ENCODE measurements at places on chromosomes 6 and 20.
A peak's percentile ranks its signal among the peaks of the same experiment; 100 is the strongest.

DNA sequence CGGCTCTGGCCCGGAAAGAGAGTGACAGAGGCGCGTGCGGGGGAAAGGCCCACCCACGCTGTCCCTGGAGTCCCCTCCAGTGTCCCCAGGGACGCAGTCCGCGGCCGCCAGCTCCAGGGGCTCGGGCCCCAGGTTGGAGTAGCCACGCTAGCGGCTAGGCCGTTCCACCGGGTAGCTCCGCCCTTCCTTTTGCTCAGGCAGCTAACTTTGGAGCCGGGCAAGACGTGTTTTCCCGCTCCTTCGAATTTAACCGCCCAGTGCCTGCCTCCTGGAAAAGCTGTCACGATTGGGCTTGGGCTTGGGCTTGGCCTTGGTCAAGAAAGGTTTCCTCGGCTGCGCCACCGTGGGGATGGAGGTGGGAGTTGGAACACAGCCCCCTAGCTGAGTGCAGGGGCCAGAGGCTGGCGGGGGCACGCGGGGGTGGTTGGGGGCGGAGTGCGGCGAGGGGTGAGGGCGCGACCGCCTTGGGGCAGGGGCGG lies 4.7 kb downstream of the LINC00237 start:
- no peak for DNase-seq

GRCh38 chr6:121645100-121645745 lies 209.8 kb downstream of the GJA1 start:
- DNase-seq, result no peak

GRCh38 chr6:92339936-92340640 lies 1079.3 kb downstream of the EPHA7 start:
- DNase-seq, result no peak

GRCh38 chr6:118198746-118199145 lies 291.7 kb downstream of the SLC35F1 start:
- peak; percentile 3 for DNase-seq

DNA sequence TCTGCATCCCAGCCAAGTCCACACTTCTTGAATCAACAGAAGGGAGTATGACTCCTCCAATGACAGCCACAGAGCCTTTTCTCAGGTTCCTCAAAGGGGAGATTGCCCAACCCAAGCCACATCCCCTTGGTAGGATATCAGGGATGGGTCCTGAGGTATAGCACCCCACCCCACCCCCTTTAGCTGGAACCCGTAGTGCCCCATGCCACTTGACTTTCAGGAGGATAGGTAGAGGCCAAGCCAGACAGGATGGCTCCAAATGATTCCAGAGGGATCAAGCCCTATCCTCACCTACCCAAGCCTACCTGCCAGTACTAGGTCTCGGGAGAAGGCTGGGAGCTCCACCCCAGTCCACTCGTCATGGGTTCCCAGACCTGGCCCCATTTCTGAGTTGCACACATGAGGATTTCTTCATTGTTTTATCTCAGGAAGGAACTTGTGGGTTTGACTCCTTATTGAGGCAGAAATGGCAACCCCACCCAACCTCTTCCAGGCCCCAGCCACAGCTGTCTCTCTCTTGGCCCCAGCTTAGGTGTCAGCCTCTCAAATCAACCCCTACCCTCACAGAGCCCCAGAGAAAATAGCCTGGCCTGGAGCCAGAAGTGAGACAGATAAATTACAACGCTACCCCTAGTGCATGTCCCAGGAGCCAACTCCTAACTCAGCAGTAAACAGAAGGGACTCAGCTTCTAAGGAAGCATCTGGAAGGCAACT lies 3.6 kb downstream of the CCND3 start:
- DNase-seq, result peak; percentile 83

DNA sequence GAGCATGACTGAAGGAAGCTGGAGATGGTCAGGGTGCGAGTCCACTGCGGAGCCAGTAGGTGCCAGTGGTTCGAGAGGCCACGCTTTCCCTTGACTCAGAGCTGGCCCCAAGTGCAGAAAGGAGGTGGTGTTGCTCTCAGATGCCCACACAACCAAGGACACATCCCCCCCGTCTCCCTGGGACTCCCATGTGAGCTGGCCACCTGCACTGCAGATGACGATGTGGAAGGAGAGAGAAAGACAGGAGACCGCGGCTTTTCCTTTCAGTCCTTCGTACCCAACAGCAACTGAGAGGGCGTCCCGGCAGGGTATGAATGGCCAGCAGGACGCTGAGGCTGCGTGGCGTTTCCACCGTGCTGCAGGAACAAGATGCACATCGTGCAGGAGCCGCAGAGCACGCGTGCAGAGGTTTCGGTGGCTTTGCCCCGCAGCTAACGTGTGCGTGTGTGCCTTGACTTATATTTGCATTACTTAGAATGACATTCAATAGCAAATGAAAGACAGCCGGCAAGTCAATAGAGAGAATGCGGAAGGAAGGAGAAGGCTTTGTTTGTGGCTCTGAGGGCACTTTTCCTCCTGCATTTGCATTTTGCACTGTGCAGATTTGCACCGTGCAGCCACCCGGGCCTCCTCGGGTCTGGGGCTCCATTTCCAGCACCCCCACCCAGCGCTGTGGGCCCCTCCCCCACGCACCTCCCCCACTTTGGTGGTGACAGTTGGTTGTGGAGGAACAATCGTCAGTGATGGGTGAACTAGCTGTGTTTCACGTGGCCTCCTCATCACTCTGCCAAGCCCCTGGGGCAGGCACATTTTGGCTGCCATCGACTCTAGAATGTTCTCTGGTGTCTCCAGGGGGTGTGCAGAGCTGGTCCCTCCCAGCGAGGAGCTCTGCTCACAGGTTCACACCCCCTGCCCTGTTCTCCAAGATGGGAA lies 26.4 kb upstream of the BHLHE23 start:
- no peak for DNase-seq

DNA sequence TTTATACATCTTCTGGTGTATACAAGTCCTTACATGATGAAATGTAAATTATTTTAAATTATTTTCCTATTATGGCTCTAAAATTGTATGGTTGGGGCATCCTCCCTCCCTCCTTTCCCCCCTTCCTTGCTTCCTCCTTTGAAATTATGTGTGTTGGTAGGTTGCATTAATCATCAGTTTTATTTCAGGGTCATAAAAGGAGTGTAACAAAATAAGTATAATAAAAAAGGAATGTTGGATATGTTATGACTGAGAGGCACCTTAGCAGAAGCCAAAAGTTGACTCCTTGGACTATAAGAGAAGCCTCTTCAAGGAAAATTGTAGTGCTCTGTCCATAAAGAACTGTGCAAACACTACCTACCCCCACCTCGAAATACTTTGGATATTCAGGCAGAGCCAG lies 46.6 kb upstream of the PTPRK start:
- DNase-seq, result no peak

DNA sequence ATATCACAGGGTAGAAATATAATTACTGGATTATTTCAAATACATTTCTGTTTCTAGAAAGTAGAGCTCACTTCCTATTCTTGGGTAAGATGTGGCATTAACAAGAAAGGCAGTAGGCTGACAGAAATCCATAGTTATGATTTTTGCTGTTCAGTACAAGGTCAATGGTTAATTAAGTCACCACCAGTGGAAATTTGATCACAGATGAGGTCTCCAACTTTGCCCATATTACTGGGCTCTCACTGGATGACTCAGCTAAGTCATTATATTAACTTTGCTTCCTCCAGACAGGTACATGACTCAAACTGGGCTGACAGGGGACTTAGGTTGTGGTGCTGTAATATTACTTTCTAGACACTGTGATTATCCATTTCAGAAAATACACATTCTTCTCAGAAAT lies 212.4 kb downstream of the GRIK2 start:
- no peak for DNase-seq

GRCh38 chr6:16344756-16345155 lies 106.4 kb downstream of the GMPR start:
- DNase-seq, result peak; percentile 87

- DNase-seq, result no peak
These were observed 82.6 kb downstream of the PREP start for GRCh38 chr6:105320271-105320670.

DNA sequence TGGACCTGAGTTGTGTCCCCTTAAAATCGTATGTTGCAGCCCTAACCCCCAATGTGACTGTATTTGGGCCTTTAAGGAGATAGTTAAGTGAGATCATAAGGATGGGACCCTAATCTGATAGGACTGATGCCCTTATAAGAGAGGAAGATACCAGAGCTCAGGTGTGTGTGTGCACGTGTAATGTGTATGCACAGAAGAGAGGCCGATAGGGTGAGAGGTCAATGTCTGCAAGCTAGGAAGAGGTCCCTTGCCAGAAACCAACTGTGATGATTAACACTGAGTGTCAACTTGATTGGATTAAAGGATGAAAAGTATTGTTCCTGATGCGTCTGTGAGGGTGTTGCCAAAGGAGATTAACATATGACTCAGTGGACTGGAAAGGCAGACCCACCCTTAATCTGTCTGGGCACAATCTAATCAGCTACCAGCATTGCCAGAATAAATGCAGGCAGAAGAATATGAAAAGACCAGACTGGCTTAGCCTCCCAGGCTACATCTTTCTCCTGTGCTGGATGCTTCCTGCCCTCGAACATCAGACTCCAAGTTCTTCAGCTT lies 299.8 kb downstream of the LRFN2 start:
- no peak for DNase-seq

Data from cardiac fibroblast (primary cell).